CD4-positive, alpha-beta T cell (primary cell): ENCODE measurements at places on chromosomes 12 and 14.

DNA sequence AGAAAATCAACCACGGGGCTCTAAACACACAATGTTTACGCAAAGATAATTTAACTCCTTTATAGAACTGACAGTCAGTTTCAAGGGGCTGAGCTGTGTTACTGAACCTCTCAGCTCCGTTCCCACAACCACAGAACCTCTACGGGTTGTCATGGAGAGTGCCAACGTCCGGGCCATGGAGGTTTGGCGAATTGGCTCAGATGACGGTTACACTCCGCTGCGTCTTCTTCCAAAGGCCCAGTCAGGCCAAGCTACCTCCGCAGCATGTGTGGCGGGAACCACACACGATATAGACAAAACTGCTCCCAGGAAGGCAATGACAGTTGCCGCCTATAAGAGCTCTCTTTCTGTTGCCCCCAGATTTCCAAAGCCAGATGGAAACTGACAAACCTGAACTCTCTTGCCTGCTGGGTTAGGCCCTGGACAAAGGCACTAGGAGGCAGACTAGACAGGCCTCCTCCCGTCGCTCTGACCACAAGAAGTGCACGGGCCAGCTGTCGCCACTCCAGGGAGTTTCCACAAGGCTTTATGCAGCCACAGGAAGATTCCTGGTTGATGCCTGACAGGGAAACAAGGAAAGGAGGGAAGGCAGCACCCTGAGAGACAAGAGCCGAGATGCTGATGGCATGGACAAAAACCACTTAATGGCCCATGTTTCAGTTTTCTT is 30.3 kb downstream of the CCDC88C start:
- no peak for DNase-seq

- no peak for DNase-seq
Measured at GRCh38 chr14:63745858-63746425, 18.1 kb upstream of the SGPP1 start.

GRCh38 chr12:53676656-53677015 is 753 bp upstream of the ATP5MC2 start:
- DNase-seq = peak; percentile 11

GRCh38 chr12:69947897-69948296 is 122.9 kb downstream of the MYRFL start:
- no peak for DNase-seq

DNA sequence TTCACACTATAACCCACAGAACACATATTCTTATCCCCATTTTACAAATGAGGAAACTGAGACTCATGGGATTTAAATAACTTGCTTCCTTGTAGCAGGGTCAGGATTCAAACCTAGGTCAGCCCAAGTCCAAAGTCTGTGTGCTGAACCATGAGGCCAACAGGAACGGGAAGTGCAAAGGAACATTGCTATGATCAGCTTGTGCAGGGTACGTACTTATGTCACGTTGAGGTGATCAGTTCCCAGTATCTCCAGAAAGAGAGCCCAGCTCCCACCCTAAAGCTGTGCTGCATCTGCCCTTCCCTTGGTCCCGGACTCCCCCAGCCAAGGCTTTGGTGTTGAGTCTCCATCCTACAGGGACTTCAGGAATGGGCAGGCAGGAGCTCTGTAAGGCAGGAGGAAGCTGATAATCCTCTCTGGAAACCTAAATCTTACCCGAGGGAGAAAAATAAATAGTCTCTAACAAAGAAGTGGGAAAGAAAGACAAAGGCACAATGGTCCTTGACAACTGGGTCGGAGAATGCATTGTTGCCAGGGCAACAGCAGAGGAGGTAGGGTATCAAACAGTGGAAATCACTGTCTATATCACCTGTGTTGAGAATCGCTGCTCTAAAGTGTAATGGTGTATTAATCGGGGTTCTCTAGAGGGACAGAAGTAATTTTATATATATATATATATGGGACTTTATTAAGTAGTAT is 82.5 kb upstream of the FICD start:
- DNase-seq = no peak

DNA sequence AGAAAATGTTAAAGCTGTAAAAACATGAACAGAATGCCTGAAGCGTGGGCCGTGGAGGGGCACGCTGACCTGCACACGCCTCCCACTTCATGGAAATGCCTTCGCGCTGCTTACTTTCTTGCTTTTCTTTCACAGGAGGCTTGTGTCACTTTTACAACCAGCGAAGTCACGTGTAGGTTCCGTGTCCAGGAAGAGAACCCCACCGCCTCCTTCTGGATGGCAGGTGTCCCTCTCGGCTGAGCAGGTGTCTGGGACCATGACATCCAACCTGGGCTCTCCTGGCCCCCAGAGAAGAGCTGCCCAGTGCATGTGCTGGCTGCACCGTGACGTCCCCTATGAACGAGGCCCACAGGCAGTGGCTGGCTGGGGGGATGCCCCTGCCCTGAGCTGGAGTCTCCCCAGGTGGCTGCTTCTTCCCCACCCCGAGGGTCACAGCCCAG is 345.0 kb upstream of the SFSWAP start:
- no peak for DNase-seq

- DNase-seq = no peak
Measured at GRCh38 chr12:12628013-12628412, 16.3 kb downstream of the CREBL2 start.

DNA sequence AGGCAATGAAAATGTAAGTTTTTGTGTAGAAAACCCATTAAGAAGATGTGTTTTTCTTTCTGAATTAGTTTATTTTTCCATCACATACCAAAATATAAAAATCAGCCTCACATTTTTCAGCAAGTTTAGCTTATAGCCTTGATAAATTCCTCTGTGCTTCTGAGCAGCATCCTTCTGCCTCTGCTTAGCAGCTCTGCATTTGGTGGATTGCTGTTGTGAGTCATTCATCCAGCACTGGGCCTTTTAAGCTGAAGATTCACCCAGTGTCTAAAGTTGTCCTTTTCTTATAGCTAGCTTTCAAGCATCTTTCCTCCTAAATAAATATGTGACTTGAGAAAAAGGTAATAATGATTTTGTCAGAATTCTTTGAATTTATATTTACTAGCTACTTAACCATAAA is 206.1 kb downstream of the PCNX1 start:
- DNase-seq = no peak

- no peak for DNase-seq
Measured at GRCh38 chr12:69985656-69986055, 160.6 kb downstream of the MYRFL start.

- DNase-seq = no peak
Measured at GRCh38 chr12:101696251-101697196, 916 bp upstream of the CHPT1 start.

DNA sequence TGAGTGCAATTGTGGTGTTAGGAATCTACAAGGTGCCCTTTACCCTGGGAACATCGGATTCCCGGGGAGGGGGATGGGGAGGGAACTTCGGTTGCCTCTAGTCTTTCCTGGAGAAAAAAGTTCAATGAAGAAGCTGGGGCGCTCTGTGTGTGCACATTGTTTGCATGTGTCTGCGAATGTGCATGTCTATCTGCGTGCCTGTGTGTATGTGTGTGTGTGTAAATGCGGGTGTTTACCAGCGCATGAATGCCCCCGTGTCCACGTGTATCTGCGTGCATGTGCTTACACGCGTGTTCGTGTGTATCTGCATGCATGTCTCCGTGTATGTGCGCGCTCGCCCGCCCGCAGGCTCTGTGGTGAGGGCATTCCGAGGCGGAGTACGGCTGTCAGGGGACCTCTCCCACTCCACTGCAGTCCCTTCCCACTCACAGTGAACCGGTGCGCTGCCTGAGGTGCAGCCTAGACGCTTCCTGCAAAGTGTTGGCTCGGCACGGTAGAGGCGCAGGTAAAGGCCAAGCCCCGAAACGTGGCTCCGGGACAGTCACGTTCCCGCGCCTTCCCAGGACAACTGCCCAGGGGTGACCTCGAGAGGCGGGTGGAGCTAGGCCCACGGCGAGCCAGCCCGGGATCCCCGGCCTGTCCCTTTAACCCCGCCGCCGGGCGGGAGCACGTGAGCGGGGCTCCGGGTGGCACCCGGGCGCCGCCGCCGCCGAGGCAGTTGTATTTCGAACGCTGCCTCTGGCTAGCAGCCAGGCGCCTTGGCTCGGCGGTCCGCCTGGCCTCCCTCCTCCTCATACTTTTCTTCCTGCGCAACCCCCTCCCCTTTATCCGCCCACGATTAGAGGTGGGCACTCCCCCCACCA is 539 bp upstream of the HMGA2 start:
- no peak for DNase-seq

DNA sequence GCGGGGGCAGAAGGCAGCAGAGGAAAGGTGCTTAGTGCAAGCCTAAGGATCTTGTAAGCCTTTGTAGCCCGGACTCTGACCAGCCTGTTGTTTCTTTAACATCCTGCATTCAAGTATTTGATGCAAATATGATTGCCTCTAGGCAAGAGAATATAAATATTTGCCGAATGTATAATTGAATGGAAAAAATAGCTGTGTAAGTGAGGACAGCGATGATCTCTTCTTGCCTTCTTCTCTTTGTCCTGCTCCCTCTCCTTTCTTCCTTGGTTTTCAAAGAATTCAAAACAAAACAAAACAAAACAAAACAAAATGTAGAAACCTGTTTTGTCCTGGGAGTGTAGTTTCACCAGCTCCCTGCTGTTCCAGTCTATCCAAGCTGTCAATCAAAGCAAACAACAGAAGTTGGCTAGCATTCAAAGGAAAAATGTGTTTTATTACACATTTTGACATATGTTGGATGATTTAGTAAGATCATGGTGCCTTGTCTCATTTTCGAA is 74.9 kb upstream of the CPM start:
- no peak for DNase-seq

DNA sequence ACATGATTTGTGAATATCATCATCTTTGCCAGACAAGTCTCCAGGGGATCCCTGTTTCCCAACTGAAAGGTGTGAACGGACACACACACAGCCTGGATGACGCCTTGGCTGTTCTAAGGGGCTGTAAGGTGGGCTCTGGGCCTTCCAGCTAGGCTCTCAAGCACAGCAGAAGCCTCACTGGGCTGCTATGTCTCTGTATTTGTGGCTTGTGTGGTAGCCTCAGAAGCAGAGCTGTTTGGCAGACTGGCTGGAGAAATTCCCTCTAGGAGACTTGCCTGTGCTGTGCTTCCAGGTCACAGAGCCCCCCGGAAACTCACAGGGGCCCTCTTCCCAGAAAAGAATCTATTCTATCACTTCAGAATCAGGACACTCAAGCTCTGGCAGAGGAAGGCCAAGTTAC is 21.4 kb downstream of the OTUB2 start:
- DNase-seq = no peak

GRCh38 chr12:55932551-55932910 is 1.6 kb downstream of the DGKA start:
- DNase-seq = peak; percentile 75

- no peak for DNase-seq
Measured at GRCh38 chr12:29709496-29710040, 74.2 kb downstream of the TMTC1 start.

DNA sequence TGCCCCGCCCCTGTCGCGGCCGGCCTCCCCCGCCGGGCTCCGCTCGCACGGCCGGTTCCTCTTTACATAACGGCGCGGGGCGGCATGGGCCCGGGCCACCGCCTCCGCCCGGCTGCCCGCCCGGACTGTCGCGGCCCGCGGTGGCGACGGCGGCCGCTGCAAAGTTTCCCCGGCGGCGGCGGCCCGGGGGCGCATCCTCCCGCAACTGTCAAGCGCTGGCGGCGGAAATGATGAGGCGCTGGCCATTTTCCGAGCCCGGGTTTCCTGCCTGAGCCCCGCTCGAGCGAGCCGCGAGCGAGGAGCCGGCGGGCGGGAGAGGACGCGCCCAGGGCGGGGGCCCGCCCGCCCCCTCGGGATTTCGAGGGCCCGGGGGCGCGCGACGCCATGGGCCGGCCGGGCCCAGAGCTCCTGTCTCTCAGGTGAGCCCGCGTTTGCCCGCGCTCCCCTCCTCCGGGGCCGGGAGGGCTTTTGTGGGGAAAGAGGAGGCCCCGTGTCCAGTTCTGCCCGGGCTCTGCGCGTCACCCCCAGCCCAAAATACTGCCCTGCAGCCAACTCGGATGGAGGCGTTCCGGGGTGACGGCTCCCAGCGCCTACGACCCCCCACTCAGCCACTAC is at the start of gene SH2B3:
SH2B3 (plus strand) TSS at position 65 of the 615 bp plus-strand sequence. CDS start 12,223 bp downstream, outside the sequence.
- peak; percentile 77 for DNase-seq

- DNase-seq = no peak
Measured at GRCh38 chr14:51400139-51400538, 160.1 kb downstream of the TMX1 start.

GRCh38 chr14:103102689-103103260 is 8.2 kb downstream of the EXOC3L4 start:
- DNase-seq = no peak

DNA sequence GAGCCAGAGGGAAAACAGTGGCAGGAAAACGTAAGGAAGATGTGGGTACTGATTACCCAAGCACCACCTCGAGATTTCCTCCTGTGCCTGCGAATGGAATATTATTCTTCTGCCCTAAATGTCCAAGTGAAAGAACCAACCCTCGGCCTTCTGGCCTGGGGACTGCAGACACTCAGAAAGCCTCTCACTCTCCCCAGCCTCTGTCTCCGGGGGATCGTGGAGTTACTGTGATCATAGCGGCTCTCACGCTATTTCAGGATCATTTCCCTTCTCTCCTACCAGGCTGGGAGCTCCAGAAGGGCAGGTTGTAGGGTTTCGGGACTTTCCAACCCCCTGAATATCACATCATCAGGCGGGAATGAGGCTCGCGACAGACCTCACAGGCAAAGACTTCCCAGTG is 68.9 kb downstream of the KDM2B start:
- DNase-seq = no peak

DNA sequence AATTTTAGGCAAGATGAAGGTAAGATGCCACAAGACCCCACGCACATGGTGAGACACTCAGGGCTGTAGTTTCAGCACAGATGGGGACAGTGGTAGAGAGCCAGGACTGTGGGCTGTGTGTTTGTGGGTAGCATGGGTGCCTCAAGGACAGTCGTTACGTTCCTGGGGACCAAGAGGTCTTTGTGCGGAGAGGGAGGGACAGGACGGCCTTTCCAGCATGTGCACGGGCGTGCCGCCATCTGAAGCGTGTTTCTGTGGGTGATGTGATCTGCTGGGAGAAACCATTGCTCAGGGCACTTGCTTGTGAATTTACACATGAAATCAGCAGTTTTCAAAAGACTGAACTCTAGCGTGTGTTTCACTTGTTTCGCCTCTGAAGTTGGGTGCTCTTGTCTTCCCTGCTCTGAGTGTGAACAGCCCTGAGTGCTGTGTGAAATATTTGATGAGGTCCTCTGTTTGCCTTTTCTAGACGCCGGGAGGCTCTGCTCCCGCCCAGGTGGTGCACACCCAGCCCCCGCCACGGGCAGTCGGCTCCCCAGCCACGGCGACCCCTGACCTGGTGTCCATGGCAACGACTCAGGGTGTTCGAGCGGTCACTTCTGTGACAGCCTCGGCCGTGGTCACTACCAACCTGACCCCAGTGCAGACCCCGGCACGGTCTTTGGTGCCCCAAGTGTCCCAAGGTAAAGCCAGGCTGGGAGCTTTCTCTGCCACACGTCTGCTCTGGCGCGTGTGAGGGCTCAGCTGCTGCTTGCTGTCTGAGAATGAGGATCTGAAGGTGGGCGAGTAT is 82.3 kb downstream of the DDX51 start:
- no peak for DNase-seq

DNA sequence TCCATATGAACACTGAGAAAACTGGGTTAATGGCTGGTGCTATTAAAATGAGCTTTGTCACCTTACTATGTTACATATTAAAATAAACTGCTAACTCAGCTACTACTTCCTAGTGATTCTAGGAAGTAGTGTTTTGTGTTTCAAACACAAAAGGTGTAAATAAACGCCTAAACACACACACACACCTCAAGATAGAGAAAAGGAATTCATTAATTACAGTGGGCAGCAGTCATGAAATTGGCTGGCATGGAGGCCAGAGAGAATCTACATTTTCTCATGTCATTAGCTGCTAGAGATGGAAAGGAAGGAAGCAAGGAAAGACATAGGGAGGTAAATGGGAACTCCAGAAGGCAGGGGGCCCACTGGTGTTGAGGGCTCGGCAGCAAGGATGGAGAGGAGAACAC is 787 bp upstream of the PRMT5 start:
- DNase-seq = no peak

GRCh38 chr14:102893452-102893851 is 29.0 kb upstream of the AMN start:
- DNase-seq = no peak
